Left kidney (tissue), 8 donors: ENCODE measurements at places on chromosomes 12 and 14. TPM values are rescaled to one million over a fixed set of nuclear protein-coding genes. Genes with fewer than 3 reads are reported as not detected.

GARIN6 gene
- not detected for polyA plus RNA-seq

P2RX2 gene
- 1.7 TPM for polyA plus RNA-seq

DNA sequence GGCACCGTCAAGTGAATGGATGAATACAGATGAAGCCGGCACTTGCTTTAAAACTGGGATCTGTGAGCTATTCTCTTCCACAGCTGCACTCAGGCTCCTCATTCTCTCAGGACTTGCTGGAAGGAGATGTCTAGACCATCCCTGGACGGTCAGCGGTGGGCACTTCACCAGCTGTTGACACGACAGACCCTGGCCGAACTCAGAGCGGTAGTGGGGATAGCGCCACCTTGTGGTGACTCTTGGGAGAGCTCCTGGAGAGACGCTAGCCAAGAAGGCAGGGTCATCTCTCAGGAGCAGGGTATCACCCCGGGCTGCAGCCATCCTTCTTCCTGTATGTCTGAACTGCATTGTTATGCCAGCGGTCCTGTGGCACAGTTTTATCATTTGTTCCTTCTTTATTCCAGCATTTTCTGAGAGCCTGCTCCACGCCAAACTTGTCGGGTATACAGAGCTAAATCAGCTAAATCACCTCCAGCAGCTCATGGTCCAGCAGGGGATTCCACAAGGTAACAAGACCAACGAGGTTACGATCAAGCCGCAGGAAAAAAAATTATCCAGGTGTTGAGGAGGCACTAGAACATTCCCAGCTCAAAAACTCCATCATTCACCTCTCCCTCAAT lies 10.0 kb downstream of the WNT1 start:
- DNase-seq: no peak

GRCh38 chr12:52258335-52258901 lies 16.0 kb upstream of the KRT86 start:
- no peak for DNase-seq

DNA sequence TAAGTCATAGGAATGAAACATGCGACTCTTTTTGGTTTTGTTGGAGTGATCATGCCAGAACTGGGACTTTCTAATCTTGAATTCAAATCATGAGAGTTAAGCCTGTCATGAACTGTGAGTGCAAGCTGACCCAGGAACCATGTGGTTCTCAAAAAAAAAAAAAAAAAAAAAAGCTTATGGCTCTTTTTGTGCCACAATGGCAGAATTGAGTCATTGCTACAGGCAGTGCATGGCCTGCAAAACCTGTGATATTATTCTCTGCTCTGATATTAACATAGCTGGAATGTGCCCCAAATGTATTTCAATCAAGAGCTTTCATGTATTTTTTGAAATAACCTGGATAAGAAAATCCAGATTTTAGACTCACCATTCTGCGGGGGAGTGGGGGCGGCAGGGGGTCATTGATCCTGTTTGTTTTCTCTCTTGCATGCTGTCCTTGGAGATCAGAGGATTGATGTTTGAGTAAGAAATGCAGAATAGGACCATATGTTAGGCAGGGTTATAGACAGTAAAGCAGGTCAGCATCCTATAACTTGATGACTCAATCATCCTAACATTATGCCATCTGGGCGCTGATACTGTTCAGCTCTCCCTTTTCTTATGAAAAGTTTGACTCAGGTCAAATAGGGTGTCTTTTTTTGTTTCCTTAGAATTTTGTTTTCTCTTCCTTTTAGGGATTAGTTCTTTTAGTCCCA lies 797.4 kb downstream of the DIO2 start:
- DNase-seq: no peak

GRCh38 chr12:79082595-79082994 lies 218.0 kb downstream of the SYT1 start:
- DNase-seq: no peak

DNA sequence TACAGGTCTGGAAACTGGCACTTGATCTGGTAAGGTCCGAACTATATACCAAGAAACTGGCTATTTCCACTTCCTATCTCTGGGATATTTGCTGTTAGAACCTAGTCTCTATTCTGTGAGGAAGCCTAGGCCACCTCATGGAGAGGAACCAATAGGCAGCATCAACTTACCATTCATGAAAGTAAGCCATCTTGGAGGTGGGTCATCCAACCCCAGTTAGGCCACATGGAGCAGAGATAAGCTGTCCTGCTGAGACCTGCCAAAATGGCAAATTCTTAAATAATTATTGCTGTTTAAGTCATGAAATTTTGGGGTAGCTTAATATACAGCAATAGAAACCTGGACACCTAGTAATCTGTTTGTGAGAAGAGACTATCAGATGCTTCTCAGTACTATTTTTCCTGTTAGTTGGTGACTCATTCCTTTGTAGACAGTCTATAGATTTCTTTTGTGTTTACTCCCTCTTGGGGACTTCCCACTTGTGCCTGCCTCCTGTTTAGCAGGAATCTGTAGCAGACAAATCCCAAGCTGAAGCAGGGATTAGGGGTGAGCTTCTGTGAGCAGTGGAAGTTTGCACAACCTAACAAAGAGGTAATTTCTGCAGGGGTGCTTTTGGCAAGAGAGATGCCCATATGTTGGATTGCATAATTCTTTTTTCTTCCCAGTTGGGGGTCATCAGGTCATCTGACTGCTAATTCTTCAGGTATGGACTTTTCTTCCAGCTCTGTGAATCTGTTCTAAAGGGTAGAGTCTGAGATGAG lies 136.8 kb downstream of the IGF1 start:
- DNase-seq: no peak
